Dermis microvascular lymphatic vessel endothelial cell (primary cell): ENCODE measurements at places on chromosomes 2 and 18. TPM values are rescaled to one million over a fixed set of nuclear protein-coding genes. Genes with fewer than 3 reads are reported as not detected.

The IRS1 gene
- total RNA-seq: under 0.01 TPM in 2 replicates

The NLRC4 gene
- total RNA-seq: under 0.01 TPM in 1 of 2 replicates, not detected in the other

The FEV gene
- not detected in 2 replicates for total RNA-seq

The DNAJB2 gene
- total RNA-seq: 15.4 and 30.0 TPM in 2 replicates

The DPP10 gene
- not detected in 2 replicates for total RNA-seq

The ANKRD30BL gene
- not detected in 2 replicates for total RNA-seq

The FRZB gene
- total RNA-seq: 0.13 and 0.51 TPM in 2 replicates

The EPB41L3 gene
- total RNA-seq: 4.5 and 10.0 TPM in 2 replicates

The CABYR gene
- 0.76 and 3.1 TPM in 2 replicates for total RNA-seq

The DLX2 gene
- total RNA-seq: not detected in 2 replicates

The FTCDNL1 gene
- 0.38 and 0.90 TPM in 2 replicates for total RNA-seq
